ENCODE measurements at places on chromosomes 3 and 15.

- no peak for DNase-seq
These were observed 353.9 kb upstream of the RARB start for GRCh38 chr3:25074149-25074548.

DNA sequence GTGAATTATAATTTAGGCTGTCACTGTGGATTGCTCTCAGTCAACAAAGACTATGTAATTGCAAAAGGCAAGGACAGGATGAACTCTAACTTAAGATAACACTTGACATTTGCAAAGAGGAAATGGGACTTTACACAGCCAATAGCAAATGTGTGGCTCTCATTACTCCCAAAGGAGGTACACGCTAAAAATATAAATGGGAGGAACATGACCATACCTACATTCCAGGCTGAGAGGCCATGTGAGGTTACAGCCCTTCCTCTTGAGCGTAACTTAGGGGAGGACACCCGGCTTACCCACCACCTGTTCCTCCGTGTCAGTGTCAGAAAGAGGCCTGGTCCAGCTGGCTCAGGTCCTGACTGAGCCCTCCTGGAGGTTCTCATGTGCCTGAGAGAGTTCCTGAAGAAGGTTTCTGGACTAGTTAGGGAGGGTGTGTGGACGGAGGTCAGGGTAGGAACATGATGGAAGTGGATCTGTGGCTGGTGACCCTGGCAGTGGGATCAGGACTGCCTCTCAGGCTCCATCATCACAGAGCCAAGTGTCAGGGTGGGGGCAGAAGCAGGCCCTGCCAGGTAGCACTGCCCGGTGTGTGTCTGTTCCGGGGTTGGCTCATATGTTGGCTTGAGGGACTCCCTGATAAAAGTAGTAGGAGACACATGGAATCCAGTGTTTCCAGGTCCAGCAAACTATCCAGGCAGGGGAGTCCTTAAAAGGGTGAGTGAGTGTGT lies 7.9 kb downstream of the POPDC2 start:
- DNase-seq: no peak

DNA sequence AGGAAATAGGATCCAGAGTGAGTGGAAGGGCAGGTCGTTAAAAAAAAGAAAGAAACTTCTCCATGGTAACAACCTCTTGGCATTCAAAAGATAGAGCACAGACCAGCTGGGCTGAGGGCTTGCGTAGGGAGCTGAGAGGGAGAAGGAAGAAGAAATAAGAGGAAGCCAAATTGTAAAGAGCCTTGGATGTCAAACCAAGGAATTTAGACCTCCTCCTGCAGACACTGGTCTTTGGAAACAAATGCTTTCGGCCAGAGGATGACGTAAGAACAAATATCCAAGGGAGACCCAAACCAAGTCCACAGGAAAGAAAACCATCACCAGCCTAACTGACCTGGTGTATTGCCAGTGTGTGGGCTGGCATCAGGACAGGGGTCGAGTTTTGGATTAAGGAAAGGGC lies 155.2 kb downstream of the UACA start:
- no peak for DNase-seq

GRCh38 chr3:52874864-52875587 lies 22.3 kb downstream of the STIMATE start:
- no peak for DNase-seq

DNA sequence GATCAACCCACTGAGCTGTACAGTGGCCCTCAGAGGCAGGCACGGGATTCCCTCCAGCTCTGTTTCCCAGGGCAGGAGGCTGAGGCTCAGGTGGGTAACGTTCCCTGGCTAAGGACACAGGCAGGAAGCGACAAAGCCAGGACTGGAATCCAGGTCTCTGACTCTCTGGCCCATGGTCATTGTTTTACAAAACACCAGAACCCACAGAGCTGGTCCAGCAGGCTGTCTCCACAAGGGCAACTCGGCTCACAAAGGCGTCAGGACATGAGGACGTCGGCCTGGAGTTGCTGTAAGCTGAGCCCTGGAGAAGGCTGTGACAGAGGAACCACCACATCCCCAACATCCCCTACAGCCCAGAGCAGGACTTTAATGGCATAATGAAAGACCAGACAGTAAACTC lies 30.7 kb downstream of the NUP210 start:
- no peak for DNase-seq

- no peak for DNase-seq
These were observed 540.8 kb downstream of the SI start for GRCh38 chr3:164537485-164537884.

DNA sequence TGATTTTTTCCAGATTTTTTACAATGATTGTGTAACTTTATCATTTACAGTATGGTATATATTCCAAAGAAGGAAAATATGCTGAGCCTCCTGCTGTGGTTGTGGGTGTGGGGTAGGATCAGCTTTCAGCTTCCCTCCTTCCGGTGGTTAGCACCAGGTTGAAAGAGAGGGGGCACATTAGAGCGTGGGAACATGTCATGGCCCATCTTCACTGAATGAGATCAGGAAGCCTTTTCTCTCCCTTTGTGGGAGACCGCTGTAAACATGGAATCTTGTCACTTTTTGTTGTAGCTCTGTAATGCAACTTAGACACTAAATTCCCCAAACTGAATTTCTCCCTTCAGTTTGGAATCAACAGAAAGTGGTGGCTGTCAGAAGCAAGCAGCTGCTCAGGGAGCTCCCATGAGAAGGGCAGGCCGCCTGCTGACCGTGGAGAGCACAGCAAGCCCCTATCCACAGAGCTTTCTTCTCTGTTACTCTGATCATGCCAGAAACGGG lies 86.7 kb upstream of the LIMD1 start:
- peak; percentile 54 for DNase-seq

GRCh38 chr3:24048843-24049242 lies 103.8 kb downstream of the NR1D2 start:
- DNase-seq: no peak

GRCh38 chr3:171286580-171287249 lies 173.5 kb downstream of the TNIK start:
- peak; percentile 66 for DNase-seq

DNA sequence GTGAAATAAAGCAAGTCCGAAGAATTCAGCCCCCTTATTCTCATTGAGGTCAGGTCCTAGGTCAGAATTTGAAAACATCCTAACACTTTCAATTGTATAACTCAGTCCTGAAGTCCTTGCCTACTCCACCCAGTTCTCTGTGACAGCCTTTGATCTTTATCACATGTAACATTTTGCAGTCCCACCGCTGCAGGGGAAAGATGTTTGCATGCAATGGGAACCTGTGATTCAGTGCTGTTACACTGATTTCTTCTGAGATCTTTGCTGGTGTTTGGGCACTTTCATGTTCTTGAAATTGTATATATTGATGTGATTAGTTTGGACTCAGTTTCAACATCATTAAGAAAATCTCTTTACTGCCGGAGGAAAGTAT lies 18.0 kb upstream of the SECISBP2L start:
- DNase-seq: no peak

DNA sequence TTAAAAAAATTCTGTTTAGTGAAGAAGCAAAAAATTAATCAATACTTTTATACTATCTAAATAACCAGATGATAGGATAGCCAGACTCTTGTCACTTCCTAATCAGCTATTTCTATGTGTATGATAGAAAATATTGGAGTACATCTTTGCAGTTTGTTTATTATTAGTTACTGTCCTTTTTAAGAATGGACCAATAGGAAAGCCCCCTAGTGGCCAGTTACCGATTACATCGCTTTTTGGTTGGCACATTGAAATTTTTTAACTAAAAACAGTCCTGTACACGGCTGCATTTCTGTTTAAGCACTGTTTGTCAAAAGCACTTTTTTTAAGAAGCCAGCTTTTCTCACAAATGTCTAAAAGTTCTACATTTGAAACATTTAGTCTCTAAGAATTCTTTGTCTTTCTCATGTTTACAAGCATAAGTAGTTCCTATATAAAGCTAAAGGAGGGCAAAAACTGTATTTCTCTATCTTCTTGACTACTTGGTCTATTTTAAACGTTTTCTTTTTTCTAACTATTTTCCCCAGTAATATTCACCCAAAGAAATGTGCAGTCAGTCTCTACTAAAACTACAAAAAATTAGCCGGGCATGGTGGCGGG lies 253.2 kb upstream of the LRTM1 start:
- peak; percentile 1 for DNase-seq

DNA sequence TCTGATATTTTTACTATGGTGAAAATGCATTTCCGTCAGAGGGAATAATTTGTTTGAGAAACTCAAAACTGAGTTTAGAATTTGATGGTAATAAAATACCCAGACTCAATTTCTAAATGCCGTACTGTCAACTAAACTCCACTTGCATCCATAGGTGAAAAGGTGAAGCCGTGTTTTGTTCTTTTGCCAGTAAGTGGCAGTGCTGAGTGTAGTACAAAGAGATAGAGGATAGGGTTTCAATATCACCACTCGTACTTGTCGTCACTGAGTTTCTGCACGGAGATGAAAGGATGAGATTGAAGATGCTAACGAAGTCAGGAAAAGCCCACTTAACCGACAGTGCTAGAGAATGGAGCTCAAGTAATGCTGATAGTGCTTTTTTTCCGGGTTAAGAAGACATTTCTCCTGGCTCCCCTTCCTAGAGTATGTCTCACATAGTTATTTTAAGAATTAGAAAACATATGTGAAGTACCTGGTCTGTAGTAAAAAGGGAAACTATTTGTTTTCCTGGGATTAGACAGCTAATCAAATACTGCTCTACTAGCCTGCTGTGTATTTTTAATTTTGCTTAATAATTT lies 345.1 kb downstream of the IL5RA start:
- peak; percentile 44 for DNase-seq

GRCh38 chr3:129379582-129380358 lies 48.7 kb downstream of the EFCAB12 start:
- DNase-seq: no peak

DNA sequence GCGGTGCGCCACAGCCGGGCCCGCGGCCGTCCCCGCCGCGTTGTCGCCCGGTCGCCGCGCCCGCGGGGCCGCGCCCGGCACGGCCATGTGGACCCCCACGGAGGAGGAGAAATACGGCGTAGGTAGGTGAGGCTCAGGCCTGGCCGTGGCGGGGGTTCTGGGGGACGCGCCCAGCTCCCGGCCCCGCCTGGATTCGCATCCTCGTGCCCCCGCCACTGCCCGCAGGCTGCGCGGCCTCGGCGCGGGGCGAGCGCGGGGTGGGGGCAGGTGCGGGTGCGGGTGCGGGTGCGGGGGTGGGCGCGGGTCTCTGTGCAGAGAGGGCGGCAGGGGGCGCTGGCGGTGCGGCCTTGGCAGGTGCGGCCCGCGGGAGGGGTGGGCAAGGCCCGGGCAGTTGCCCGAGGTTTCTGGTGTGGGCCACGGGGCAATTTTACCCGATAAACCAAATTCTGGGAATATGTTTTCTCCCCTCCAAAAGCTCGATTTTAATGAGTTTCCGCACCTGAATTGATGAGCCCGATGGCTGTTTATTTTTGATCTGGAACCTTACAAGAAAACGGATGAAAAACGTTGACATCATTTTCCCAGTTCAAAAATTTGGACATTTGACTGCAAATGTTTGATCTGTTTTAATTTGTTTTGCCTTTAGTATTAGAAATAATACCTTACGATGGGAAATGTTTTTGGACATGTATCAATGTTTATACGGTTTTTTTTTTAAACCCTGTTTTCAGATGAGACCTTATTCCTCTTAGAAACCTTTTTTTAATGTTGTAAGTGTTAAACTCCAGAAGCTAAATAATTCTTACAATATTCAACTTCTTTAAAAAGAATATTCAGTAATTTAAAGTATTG lies 678 bp downstream of the DOCK3 start:
- DNase-seq: peak; percentile 42

Measured in HuH-7 (cell line).